Effector memory CD4-positive, alpha-beta T cell (primary cell): ENCODE measurements at places on chromosomes 7 and 10.

DNA sequence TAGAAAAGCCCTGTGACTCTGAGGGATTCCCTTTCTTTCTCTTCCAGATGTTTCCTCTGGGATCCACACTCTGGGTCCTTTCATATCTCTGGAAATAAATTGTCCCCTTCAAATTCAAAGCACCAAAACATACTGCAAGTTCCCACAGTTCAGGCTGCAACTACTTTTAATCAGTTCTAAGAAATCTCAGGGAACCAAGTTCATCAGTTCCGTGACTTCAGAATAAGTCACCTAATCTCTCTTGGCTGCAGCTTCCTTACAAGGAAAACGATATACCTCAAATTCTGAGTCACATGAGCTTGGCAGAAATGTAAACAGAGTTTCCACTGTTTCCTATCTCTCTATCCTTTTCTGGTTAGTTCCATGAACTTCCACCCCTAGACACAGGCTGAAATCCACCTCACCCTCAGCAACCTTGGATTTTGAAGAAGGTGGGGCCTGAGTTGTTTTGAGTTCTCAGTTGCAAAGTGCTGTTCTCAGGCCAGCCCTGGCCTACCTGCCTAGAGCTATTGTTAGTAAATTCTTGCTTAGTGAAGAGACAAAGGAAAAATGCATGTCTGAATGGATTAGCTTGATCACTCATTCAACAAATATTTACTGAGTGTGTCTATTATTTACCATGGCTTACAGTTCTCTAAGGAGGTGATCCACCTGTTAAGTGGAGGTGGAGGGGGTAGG, 59.3 kb upstream of the IL6 start:
- DNase-seq = no peak

DNA sequence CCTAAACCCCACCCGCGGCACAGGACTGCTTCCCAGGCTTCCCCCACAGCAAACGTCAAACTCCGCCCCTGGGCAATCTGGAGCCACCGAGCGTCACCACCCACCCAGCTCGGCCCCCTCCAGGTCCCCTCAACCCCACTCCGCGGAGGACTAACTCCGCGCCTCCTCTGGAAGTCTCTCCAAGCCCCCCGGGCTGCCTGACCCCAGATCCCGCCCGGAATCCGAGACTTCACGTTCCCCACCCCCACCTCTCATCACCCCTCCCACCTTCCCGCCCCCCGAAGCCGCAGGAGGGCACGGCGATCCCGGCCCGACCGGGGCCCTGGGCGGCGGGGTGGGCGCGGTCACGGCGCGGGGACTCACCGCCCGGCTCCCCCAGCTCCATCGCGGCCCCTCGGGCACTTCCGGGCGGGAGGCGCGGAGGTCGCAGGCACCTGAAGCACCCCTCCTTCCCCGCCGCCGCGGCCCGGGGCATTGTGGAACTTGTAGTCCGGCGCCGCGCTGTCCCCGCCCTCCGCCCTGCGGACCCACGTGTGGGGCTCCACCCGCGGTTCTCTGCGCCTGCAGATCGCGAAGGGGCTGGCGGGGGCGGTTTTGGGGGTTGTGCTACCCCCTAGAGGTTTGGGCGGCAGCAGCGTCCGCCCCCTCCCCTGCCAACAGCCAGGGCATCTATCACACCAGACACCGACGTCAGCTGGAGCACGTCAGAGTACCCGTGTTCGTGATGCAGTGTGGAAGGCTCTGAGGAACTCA, at the start of gene TMUB1:
TSS of gene TMUB1 (minus strand) at position 423 of the 753 bp plus-strand sequence. CDS start 930 bp downstream, outside the sequence.
- peak; percentile 85 for DNase-seq

DNA sequence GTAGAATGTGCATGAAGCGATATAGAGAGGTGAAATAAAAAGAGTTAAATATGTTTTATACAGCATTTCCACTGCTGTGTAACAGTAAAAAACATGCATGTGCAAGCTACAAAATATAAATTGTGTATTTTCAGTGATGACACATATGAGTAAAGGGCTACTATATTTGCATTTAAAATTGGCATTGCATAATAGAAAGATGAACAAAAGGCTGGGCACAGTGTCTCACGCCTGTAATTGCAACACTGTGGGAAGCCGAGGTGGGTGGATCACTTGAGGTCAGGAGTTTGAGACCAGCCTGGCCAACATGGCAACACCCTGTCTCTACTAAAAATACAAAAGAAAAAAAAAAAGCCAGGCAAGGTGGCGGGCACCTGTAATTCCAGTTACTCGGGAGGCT, 79.8 kb upstream of the CCDC71L start:
- no peak for DNase-seq

- DNase-seq = no peak
Measured at GRCh38 chr10:70212879-70213278, 20.4 kb downstream of the PPA1 start.

DNA sequence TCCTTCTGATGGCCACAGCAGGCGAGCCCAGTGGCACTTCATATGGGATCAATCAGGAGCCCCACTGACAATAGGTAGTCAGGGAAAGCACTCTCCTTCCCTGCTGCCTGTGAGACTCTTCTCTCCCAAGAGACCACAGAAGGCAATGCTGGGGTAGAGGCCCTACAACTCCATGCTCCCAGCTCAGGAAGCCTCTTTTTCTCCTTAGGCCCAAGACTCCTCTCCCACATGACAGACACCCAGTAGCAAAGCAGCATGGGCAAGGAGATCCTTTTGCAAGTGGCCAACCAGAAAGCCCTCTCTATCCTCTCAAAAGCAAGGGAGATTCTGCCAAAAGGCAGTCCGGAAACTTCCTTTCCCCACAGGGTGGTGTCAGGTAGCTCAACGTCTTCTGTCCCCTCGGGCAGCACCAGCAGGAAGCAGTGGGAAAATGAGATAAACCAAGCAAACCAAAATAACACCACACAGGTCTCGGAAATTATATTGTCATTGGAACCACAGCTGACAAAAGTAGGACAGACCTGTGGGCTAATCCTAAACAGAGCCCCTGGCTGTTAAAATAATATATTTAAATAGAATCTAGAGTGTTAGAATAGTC, 172.7 kb upstream of the GDF10 start:
- DNase-seq = no peak

DNA sequence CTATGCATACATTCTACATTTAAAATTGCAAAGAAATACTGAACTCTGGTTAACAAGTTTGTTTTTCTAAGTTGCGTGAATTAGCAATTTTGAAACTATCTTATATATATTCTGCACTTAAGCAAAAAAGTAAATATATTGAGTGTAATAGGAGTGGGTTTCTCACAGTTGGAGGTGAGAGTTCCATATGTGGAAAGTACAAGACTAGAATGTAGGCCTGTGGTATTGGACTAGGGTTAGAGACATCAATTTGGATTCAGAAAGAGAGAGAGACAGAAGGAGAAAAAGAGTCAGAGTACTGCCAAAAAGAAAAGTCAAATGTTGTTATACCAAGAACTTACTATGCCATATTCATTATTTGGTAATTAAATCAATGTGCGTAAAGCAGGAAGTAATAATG, 47.3 kb upstream of the ITGB8 start:
- DNase-seq = no peak

- no peak for DNase-seq
Measured at GRCh38 chr10:3897156-3897555, 112.1 kb upstream of the KLF6 start.

- DNase-seq = no peak
Measured at GRCh38 chr7:144006029-144006691, 6.0 kb downstream of the OR6B1 start.

DNA sequence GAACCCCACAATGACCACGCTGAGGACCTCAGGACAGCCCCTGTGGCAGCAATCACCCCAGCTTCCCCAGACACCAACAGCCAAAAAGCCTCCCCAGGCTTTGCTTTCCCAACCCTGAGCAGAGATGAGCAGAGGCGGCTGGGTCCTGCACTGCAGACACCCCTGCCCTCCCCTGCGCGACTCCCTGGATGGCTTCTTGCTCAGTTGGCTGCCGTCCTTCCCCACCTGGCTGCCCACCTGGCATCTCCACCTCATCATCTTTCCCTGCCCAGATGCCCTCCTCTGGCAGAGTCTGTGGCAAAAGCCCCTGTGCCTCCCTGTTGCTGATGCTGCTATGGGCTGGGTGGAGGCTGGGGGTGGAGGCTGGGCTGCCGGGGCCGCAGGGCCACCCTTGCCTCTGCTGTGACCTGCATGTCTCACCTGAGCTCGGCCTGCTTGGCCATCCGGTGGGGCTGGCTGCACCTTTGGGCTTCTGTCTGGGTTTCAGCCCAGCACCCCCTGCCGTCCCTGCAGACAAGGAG, 567.7 kb downstream of the TCERG1L start:
- DNase-seq = no peak

GRCh38 chr7:127731431-127732080, 79.6 kb downstream of the SND1 start:
- DNase-seq = no peak

GRCh38 chr7:48307041-48307714, 135.9 kb downstream of the ABCA13 start:
- DNase-seq = no peak

- no peak for DNase-seq
Measured at GRCh38 chr10:1182280-1183032, 126.3 kb downstream of the WDR37 start.

- DNase-seq = no peak
Measured at GRCh38 chr7:98875501-98875900, 2.8 kb upstream of the TRRAP start.

DNA sequence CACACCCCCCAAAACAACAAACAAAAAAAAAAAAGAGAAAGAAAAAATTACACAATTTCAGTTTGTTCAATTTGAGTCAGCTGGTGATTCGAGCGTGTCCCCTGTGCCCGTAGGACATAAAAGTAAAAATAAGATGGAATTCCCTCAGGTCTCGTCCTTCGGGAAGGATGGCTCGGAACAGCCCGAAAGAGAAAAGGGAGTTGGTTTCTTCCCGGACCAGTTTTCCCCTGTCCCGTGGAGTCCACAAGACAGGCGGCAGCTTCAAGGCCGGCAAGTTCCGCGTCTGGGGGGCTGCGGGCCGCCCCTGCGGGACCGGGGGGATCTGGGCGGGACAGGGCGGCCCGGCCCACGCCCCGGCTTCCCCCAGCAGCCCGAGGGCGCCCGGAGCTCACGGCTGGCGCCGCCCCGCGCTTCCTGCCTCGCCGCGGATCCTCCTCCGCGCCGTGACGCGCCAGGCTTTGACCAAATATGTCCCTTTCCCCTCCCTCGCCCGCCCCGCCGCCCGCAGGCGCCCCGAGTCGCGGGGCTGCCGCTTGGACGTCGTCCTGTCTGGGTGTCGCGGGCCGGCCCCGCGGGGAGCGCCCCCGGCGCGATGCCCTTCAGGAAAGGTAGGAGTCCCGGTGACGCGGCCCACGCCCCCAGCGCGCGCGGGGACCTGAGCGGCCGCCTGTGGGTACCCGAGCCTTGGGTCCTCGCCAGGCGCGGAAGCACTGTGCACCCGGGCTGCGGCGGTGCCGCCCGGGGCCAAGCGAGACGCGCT, 55.8 kb downstream of the RBM17 start:
- peak; percentile 85 for DNase-seq

GRCh38 chr7:70383066-70383782, 748.7 kb upstream of the GALNT17 start:
- DNase-seq = no peak
